Stimulated activated CD8-positive, alpha-beta memory T cell treated with anti-CD3 and anti-CD28 coated beads, Interleukin-7, amount 100 ng/mL, for 1 hour (primary cell): ENCODE measurements at places on chromosomes 3 and 15.

- DNase-seq: no peak
Observed at GRCh38 chr15:80902298-80902801, 87.3 kb downstream of the MESD start.

GRCh38 chr15:72919936-72920465 is 132.3 kb upstream of the NEO1 start:
- DNase-seq: no peak

DNA sequence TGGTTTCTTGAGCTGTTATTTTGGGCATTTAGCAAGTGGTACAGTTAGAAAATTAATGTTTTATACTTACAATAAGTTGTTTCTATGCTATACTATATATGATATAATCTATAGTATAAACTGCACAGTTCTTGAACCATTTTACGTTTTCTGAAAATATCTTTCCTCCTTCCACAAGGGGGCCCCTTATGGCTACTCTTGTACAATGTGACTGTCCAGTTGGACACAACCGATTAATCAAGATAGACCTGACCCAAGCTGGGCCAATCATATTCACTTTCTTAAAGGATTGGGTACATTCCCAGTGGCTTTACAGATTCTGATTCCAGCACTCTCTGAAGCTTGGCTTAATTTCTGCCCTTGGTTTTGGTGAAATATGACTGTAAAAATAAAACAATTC is 953.4 kb downstream of the AGBL1 start:
- DNase-seq: no peak

GRCh38 chr3:107382631-107383030 is 5.4 kb downstream of the CCDC54 start:
- no peak for DNase-seq

DNA sequence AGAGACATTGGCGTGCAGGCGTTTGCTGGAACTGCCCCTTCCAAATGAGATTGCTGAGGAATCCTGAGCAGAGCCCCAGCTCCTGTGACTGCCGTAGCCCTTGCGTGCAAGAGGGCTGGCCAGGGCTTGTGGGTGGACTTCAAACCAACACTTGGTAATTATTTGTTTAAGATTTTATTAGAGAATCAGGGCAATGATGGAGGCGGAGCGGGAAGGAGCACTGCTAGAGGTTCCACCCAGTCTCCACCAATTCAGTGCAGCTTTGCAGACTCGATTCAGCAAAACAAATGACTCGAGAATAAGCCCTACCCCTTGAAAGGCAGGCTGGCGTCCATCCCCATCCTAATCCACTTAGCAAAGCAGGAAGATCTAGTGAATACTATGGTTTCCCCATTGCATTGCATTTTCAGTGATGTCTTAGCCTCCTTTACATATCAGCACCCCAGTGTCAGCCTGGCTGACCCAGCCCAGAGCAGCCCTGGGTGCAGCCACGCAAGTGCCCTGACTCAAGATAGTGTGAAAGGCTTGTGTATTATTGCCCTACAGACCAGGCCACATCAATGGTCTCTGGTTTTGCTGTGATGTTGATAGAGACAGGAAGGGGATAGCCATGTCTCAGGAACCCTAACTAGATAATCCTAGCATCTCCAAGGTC is 26.0 kb downstream of the GLDN start:
- no peak for DNase-seq

GRCh38 chr15:65869954-65870871 is 922 bp downstream of the RAB11A start:
- no peak for DNase-seq

- DNase-seq: no peak
Observed at GRCh38 chr15:42141795-42142667, 14.4 kb downstream of the PLA2G4F start.

DNA sequence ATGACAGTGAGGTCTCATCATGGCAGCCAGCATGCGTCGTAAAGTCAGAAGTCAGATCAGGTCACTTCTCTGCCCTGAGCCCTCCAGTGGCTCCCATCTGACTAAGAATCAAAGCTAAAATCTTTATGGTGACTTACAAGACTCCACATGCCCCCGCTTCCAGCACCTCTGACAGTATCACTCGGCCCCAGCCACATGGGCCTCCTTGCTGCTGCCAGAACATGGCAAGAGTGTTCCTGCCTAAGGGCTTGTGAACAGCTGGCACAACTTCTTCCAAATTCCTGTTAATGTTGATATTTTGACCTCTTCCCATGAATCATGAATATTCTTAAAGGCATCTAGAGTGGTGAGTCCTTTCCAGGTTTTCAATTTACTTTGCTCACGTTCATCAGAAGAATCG is 20.5 kb downstream of the POLR2M start:
- DNase-seq: no peak

GRCh38 chr15:52213206-52213605 is 22.0 kb upstream of the GNB5 start:
- no peak for DNase-seq
